ENCODE measurements at places on chromosomes 4 and X.

- DNase-seq, result peak; percentile 14
Measured at GRCh38 chrX:7996414-7996813, 69.2 kb upstream of the PNPLA4 start.

DNA sequence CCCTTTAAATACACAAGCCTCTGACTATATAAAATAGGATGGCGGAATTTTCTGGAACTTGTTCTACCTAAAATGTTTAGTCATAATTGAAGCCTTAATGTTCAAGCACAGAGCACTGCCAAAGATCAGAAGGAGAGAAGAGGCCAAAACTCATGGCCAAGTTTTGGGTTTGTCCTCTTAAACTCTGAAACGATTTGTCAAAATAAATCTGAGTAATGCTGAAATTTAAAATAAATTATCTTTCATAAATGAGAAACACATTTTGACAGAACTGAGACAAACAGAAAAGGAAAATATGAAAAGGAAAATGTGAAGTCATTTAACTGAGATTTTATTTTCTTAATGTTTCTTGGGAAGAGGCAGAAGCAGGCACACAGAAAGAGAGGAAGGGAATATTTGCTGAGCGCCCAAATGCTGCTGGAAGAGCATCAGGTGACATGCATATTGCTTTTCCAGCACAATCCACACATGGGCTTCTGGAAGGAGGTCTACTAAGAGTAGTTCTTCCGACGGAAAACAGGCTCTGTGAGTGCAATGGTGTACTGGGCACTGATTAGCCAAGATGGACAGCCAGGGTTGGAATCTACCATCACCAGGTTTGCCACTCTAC, 47.4 kb upstream of the ZNF518B start:
- no peak for DNase-seq

- DNase-seq, result no peak
Measured at GRCh38 chr4:106585915-106586349, 217.4 kb upstream of the GIMD1 start.

DNA sequence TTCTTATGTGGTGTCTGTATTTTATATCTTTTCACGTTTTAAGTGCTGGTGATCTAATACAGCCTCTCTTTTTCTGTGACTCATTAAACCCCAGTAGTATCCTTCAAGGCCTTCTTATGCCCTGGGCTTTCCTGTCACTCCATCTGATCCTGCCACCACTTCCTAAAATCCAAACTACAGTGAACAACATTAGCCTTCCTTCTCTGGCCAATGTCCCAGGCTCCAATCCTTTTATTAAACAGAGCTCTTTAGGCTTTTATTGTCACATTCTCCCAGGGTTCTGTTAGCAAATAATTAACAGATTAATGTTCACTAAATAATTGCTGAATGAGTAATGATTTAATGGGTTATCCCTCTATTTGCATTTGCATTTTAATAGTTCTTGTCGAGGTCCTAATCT, 47.9 kb upstream of the ITM2A start:
- no peak for DNase-seq

GRCh38 chr4:17577665-17578481, 875 bp downstream of the LAP3 start:
- no peak for DNase-seq

DNA sequence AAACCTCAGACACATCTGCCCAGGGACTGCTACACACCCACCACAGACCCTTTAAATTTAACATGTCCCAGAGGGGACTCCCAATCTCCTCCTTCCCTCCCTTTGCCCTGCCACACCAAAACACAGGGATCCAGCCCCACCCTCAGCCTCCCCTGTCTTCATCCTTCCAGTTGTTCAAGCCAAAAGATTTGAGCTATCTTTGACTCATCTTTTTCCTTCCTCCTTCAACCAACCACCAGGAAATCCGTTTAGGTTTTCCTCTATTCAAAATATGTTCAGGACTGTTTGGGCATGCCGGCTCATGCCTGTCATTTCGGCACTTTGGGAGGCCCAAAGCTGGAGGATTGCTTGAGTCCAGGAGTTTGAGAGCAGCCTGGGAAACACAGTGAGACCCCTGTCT, 6.9 kb upstream of the STK32B start:
- no peak for DNase-seq

DNA sequence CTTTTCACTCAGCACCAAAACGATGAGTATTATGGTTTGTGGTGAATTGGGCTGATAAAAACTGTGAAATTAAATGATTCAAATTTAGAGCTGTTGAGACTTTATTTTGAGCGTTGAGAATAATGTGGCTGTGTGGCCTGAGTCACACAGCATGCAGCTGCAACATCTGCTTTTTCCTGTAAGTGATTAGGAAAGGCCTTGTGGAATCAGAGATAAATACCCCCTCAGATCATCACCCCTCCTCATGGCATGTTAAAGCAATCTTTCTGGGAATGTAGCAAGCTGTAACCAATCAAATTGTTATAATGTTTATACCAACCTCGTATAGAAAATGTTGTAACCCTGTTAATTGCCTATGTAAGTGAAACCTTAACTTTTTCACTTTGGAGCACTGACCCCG, 90.0 kb upstream of the GRPR start:
- no peak for DNase-seq

- DNase-seq, result no peak
Measured at GRCh38 chr4:153233761-153234371, 29.6 kb downstream of the TRIM2 start.

DNA sequence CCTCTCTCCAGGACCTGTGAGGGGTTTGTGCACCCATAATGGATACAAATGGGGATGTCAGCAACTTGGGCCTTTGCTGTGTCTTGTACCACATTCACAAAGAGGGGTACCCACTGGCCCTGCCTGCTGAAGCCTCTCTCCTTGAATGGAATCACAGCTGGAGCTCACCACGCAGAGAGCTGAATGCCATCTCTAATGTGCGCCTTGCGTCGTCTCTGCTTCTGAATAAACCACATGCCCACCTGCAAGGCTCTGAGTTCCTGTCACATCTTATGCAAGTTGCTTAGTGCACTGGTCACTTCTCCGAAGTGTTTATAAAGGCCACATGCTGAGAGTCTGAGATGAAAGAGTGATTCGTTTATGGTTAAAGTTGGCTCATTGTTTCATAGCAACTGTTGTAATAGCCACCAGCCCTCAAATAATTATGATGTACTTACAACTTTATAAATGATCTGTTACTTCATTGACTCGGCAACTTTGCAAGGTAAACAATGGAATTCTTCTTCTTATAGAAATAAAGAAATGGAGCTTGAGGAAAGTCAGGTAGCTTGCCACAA, 6.2 kb upstream of the PUDP start:
- no peak for DNase-seq

DNA sequence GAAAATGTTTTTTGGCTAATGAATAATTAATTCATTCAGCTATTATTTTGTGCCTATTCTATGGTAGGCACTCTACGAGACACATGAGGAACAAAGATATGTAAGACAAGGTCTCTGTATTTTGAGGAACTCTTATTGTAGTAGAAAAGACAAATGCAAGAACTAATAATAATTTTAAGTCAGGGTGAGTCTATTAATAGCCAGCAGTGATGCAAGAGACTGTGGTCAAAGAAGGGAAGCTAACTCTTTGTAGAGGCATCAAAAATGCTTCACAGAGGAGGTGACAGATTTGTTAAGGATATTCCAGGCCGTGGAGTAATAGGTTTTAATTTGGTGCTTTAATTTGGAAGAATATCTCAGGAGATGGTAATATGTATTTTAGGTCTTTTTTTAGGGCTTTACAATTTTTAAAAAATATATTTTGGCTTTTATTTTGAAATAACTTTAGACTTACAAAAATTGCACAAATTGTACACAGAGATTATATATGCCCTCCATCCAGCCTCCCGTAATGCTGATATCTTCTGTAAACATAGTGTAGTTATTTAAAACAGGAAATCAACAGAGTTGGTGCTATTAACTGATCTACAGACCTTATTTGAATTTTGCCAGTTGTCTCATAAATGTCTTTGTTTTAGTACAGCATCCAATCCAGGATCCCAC, 48.1 kb downstream of the DCLK2 start:
- DNase-seq, result no peak

DNA sequence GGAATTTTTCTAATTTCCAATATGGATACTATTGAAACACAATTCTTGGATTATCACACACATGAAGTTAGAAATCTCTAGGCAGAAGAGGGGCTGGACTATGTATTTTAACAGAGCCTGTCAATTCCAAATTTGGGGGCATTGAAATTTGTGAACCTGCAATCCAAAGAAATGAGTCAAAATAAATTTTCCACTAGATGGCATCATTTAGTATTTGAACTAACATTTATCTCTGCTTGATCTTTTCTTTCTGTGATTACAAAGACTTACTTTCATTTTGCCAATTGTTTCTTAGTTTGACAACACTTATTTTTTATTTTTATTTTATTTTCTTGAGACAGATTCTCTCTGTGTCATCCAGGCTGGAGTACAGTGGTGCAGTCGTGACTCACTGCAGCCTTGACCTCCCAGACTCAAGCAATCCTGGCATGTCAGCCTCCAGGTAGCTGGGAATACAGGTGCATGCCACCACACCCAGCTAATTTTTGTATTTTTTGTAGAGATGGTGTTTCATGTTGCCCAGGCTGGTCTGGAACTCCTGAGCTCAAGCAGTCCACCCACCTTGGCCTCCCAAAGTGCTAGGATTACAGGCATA, 2.7 kb upstream of the PYURF start:
- DNase-seq, result no peak

GRCh38 chrX:45295259-45295986, 94.7 kb upstream of the DIPK2B start:
- DNase-seq, result no peak

GRCh38 chr4:166481055-166481454, 608.0 kb downstream of the TLL1 start:
- DNase-seq, result no peak

DNA sequence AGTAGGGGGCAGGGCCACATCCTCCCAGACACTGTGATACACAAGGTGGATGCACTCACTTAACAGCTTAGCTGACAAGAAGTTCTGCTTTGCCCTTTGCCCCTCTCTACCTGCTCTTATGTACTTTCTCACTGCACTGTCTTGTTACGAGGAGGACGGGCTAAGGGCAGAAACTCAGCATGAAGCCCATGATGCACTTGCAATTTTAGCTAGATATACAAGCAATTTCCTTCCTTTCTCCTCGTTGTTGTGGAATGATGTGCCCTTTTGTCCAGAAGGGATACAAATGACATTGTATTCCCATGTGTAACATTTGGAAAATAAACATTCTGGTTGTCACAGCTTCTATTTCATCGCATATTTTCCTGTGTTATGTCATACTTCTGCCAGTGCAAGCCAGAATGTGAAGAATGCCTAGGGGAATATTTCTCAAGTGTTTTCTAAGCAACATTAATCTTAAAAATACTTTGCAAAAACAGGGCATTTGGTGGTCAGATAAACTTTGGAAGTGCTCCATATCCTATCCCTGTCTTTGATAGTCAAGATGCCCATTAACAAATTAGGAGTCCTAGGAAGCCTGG, 47.2 kb downstream of the MAOA start:
- DNase-seq, result no peak

DNA sequence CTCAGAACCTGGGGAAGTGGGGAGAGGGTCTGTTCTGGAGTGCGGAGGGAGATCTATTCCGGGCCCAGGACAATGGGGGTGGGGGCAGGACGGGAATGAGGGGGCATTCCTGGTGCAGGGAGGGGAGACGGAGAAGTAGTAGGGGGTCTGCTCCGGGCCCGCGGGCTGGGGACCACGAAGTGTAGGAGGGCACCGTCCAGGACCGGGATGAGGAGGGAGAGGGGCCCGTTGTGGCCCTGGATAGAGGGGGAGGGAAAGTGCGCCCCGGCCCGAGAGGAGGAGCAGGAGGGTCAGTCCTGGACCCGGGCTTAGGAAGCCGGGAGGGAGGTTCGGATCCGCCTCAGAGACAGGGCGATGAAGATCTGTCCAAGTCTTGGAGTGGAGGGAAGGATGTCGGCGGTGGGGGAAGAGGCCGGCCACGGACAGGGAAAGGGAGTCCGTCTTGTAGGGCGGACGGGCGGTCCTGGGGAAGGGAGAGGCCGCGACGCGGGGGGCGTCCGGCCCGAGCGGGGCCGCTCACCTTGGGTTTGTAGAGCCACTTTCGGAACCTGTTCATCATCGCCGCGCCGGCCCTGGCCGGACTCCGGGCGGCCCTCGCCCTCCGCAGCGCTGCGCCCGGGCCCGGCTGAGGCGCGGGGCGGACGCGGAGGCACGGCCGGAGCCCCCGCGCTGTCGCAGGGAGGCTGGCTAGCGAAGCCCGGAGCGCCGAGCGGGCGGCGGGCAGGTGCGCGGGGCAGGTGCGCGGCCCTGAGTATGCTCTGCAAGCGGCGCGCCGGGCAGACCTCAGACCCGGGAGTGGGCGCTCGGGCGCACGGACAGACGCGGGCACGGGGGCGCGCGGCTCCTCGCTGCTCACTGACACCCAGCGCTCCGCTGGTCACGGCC, at the start of gene ZFYVE28:
Gene ZFYVE28 (minus strand): TSS at position 881 of the 885 bp plus-strand sequence. CDS start 322 bp downstream, at position 559.
- no peak for DNase-seq

Data from NCI-H2107 (cell line).